ENCODE measurements at places on chromosomes 6 and 20.

DNA sequence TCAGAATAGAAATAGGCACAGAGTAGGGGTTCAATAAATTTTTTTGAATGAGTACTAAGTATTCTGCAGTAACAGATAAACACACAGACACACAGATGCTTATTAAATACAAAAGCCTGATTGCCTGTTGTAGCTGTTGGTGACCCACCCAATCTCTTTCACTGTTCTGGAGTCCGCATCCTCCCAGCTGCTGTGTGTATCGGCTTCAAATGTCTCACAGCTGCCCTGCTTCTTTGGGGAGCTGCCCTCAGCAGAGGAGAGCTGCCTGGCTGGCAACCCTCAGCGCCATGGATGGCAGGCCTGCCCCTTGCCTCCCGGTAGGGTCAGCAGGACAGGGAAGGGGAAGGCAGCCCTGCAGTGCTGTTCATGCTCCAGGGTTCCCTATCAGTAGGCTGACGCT is 85.9 kb upstream of the PRND start:
- DNase-seq: no peak

GRCh38 chr20:35981969-35982368 is 13.6 kb downstream of the CNBD2 start:
- no peak for DNase-seq

DNA sequence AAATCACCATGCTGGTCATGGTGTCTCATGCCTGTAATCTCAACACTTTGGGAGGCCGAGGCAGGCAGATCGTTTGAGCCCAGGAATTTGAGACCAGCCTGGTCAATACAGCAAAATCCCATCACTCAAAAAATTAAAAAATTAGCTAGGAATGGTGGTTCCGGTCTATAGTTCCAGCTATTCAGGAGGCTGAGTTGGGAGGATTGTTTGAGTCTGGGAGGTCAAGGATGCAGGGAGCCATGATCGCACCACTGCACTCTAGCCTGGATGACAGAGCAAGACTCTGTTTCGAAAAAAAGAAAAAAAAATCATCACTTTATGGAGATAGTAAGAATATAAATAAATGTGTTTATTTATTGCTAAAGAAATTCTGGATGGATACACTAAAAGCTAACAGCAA is 124.1 kb downstream of the RNGTT start:
- DNase-seq: no peak

DNA sequence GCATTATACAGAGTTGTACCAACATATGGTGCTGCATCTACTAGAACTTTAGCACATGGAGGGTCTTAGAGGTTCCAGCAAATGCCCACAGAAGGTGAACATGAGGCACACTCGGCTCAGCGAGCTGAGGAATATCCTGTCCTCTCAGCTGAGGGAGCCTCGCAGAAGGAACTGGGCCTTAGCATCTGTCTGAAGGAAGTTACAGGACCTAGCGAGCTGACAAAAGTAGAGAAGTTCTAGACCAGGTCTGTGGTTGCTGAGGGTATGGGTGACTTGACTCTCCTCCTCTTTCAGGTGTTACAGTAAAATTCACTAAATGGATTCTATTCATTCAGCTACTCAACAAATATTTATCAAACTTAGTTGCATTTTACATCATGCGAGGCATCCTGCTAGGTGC is 157.2 kb downstream of the ZDHHC14 start:
- DNase-seq: no peak

GRCh38 chr6:26554697-26555504 is 16.7 kb downstream of the HMGN4 start:
- DNase-seq: peak; percentile 90

DNA sequence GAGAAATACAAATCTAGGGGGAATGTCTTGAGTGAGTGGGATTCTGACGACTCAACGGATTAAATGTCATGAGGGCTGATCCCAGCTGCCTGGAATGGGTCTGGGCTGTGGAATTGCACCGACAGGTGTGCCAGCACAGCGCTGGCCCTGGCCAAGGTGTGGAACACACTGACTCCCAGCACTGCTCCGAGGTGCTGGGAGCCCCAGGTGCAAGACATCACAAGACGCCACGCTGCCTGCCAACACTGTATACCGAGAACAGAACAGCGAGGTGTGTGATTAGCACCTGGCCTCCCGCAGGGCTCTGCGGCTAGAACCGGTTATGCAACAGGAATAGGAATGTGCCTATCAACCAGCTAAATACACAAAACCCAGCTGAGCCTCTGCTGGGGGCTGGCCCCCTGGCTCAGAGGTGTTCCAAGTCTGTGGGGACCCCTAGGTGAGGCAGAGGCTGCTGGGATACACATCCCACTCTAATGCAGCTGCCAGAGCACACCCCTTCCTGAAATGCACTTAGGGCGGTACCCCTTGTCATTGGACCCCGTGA is 24.8 kb upstream of the APMAP start:
- no peak for DNase-seq

GRCh38 chr6:129662980-129663431 is 47.0 kb downstream of the ARHGAP18 start:
- no peak for DNase-seq

DNA sequence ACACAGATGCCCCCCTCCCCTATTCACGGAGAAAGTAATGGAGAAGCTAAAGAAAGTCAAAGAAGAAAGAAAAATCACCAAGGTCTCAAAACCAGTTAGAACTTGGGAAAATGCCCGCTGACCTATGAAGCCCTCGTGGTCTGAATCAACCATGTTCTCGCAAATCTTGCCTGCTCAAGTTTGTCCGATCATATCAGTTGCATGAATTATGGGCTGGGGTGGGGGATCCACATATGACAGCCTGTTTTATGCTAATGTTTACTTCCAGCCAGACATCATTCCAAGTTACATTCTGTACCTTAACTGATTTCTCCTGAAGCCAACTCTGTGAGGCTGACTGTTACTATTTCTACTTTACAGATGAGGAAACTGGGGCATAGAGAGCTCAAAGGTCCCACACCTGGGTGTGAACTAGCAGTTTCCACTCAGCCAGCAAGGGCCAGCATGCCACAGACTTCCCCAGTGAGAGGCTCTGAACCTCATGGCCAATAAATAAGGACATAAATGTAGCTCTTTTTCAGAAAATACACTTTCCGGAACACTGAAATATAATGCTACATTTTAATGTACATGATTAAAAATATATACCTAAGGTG is 2.1 kb downstream of the RNASET2 start:
- no peak for DNase-seq

DNA sequence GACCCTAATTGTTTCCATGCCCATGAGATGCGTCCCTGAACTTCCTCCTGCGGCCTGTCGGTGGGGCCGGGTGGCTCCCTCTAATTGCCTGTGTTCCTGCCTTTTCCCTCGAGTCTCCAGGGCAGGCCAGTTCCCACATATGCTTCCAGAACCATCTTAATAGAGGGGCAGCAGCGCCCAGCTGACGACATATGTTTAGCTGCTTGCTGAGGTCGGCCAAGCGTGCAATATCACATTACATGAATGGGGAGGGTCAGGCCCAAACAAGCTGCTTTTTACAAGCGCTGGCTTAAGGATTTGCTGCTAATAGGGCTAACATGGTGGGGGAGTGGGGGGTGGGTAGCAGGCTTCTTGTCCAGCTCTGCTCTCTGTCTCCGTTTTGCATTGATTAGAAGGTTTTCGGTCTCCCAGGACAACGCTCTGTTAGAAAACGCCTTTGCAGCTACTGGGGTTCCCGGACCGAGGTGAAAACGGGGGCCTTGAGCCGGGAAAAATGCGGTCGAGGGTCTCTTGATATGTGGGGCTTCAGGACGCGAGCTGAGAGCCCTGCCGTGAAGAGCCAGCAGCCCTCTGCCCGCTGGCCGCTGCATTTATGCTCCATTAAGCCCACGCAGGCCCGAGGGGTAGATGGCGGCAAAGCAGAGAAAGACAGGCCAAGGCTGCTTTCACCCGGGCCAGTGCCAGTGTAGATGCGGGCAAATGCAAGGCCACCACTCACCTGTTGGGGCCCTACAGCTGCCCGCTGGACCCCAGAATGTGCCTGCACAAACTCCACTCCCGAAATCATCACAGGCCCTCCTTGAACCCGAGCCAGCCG is 308.5 kb downstream of the BMP7 start:
- DNase-seq: no peak

GRCh38 chr6:104771258-104771832 is 88.4 kb downstream of the HACE1 start:
- peak; percentile 61 for DNase-seq

- DNase-seq: no peak
Measured at GRCh38 chr6:129117355-129117754, 234.4 kb downstream of the LAMA2 start.

GRCh38 chr6:35497571-35498421 is 917 bp upstream of the TEAD3 start:
- DNase-seq: peak; percentile 87

DNA sequence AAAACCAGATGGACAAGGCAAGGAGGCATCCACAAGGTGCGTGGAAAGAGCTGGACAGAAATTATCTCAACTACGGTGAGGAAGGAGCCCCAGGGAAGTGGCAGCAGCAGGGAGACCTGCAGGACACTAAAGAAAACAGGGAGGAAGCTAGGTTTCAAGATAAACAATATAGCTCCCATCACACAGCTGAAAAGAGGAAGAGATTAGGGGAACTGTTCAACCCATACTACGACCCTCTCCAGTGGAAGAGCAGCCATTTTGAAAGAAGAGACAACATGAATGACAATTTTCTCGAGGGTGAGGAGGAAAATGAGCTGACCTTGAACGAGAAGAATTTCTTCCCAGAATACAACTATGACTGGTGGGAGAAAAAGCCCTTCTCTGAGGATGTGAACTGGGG is 26.8 kb downstream of the TRMT6 start:
- DNase-seq: no peak

DNA sequence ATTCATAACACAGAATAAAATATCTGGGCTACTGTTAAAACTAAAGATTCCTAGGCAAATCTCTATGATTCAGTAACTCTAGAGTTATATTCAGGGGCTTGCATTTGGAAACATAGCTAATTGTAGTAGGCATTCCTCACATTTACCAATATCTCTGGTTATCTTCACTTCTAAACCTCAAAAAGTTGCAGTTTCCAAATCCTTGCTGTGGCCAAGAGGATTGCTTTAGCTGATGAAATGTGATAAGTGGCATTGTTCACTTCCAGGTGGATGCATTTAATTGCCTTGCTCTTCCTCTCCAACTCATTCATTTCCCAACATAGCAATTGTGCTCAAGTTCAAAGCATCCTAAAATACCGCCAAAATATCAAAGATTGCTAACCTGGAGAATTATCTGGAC is 246.6 kb downstream of the GRIK2 start:
- peak; percentile 22 for DNase-seq

- no peak for DNase-seq
Measured at GRCh38 chr20:49919461-49919860, 4.1 kb upstream of the SPATA2 start.

DNA sequence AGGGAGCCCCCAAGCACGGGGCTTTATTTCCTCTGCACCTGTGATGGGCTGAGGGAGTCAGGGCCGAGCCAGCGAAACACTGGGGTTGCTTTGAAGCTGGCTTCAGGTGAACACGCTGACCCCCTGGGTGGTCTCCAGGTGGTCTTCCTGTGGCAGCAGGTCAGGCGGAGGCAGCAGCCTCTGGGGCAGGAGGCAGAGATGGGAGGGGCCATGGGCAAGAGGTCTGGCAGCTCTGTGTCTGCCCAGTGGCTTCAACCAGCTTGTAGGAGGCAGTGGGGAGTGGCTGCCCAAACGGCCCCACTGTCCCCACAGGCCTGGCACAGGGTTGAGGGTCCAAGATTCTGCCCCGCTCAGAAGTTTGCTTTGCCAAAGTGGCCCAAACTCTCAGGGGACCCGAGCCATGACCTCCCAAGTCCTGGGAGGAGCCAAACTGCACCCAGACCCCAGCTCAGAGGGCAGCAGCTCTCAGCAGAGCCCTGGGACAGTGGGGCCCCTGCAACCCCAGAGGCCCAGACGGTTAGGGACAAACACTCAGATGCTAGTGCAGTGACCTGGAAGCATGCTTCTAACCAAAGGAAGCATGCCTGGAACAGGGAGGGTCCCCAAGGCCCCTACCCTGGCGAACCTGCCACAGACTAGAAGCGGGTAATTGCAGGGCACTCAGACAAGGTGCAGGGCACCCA is 15.3 kb downstream of the NTSR1 start:
- no peak for DNase-seq

- no peak for DNase-seq
Measured at GRCh38 chr20:50673146-50673465, 18.2 kb downstream of the RIPOR3 start.

- peak; percentile 82 for DNase-seq
Measured at GRCh38 chr6:144008120-144008811, at the start of gene PLAGL1. Gene PLAGL1 (minus strand): TSS chr6:144008259. CDS start chr6:143948136, 60,123 bp downstream.

DNA sequence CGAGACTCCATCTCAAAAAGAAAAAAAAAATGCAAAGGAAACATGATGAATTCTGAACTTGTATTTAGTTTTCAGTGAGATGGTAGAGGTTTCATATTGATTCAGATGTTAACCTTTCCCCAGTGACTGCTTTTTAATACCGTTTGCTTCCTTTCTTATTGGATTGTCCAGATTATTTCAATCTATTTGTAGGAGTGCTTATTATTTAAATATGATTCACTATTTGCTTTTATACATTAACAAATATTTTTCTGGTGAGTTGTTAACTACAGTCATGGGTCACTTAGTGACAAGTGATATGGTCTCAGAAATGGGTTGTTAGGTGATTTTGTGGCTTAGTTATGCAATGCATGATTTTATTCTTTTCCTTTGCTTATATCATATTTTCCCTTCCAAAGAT is 8.4 kb downstream of the PI3 start:
- DNase-seq: no peak

Measured in cardiac fibroblast (primary cell).